ENCODE measurements at places on chromosomes 2 and 18. TPM values are rescaled to one million over a fixed set of nuclear protein-coding genes. Genes with fewer than 3 reads are reported as not detected.

- no peak for DNase-seq
Observed at GRCh38 chr18:47519277-47519676, 267.8 kb upstream of the SKOR2 start.

GRCh38 chr18:23933407-23933806 is 81.1 kb upstream of the TTC39C start:
- no peak for DNase-seq

GRCh38 chr2:43018179-43019024 is 208.0 kb downstream of the ZFP36L2 start:
- no peak for DNase-seq

GRCh38 chr2:191833356-191833755 is 13.5 kb downstream of the CAVIN2 start:
- no peak for DNase-seq

GRCh38 chr2:105373895-105374401 is 24.9 kb downstream of the FHL2 start:
- no peak for DNase-seq

- DNase-seq, result no peak
Observed at GRCh38 chr18:7904529-7904928, 337.4 kb downstream of the PTPRM start.

- no peak for DNase-seq
Observed at GRCh38 chr2:622357-622756, 54.8 kb downstream of the TMEM18 start.

FTCDNL1 gene
- total RNA-seq, result 2.1 TPM

DNA sequence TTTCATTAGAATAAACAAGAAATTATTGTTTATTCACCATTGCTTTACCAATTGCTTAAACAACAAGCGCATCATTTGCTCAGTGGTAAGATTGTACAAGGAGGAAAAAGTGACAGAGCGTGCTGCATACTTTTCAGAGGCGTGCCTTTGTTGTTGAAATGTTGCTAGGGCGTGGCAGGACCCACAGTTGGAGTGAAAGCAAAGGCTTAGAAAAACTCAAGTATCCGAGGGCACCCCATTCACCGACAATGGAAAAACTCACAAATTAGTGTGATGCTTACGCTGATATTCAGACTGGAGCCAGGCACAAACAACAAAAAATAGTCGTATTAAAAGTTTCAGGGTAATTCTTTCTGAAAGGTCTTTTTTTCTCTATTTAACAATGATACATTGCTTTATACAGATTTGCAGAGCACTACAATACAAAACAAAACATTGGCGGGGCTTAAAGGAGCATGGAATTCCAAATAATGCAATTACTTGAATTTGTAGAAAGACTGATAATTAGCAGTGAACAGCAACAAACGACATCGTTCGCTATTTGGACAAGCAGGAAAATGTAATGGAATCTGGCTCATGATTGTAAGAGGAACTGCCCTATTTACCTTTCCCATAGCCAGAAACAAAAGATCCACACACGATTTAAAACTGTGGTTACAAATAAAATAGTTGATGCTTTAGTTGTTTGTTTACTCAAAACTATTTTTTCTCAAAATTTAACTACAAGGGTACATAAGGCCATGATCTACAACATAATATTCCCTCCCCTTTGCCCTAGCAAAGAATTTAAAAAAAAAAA is 37.8 kb upstream of the RTTN start:
- peak; percentile 69 for DNase-seq

DNA sequence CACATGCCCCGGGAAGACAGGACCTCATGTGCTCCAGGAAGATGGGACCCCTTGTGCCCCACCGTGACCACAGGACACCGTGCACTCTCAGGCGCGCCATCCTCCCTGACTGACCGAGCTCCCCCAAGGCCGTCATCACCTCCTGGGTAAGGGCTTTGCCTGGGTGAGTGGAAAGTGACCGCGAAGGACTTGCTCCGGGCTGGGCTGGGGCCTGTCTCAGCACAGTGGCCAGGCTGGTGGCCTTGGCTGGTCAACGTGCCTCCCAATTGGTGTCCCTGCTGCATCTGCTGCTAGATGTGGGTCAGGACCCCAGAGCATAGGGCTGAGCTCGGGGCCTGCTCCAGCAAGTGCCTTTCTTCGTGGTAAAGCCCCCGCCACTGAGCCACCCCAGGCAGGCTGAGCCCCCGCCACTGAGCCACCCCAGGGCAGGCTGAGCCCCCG is 69.7 kb upstream of the CTDP1 start:
- no peak for DNase-seq

TXNDC2 gene
- total RNA-seq, result 0.17 TPM

SNED1 gene
- 0.77 TPM for total RNA-seq

DNA sequence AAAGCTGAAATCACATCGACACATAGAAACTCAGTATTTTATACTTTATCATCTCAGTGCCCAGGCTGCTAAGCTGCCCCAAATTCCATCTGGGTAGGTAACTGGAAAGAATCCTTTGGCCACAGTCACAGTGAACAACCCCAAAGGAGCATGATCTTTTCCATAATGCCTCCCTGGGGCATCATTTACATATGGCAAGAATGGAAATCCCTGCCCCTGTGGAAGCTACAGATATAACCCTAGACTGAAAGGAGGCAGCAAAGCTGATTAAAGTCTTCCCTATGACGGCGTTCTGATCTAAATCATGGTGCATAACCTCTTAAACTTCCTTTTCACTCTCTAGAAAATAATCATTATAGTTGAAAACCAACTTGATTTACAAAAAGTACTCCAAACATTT is 41.5 kb downstream of the MAP3K19 start:
- DNase-seq, result no peak

STPG4 gene
- not detected for total RNA-seq

GRCh38 chr2:223737207-223737606 is 100.2 kb downstream of the AP1S3 start:
- no peak for DNase-seq

SIX3 gene
- 0.17 TPM for total RNA-seq

- no peak for DNase-seq
Observed at GRCh38 chr2:120794716-120795115, 59.0 kb downstream of the GLI2 start.

DNA sequence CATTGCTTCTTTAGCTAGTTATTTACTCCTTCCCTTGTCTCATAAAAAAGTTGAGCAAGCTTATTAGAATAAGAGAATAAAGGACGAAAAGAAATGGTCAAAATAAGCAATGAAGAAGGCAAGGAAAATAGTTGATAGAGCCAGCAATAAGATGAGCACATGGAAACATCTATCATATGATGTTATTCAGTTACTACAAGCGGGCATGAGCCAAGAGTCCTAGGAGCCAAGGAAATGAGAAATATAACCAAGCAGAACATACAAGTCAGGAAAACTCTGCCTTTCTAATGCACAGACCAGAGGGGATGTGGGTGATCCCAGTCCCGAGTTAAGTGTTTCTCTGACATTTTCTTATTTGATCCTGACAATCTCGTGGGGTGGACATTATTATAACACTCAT is 33.9 kb downstream of the INO80C start:
- no peak for DNase-seq

ROCK1 gene
- 18.7 TPM for total RNA-seq

IL37 gene
- not detected for total RNA-seq

GRCh38 chr2:39659765-39660611 is 5.7 kb upstream of the TMEM178A start:
- DNase-seq, result no peak
